ENCODE measurements at places on chromosomes 12 and 14.

DNA sequence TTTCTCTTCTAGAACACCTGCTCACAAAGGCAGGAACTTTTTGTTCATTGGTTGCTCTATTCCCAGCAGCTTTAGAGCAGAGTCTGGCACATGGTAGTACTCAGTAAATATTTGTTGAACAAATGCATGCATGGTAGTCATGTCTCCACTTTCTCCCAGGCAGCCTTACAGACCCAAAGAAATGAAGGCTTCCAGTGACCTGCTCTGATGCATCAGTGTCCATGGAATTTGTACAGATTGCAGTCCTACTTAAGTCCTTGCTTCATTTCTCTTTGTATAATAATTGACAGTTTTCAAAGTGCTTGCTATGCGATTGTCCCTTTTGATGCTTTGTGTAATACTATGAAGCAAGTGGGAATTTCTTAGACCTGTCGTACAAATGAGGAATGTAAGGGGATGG lies 119.6 kb downstream of the DERA start:
- DNase-seq = no peak

GRCh38 chr12:6823182-6824084 lies 1.8 kb downstream of the GPR162 start:
- DNase-seq = no peak

DNA sequence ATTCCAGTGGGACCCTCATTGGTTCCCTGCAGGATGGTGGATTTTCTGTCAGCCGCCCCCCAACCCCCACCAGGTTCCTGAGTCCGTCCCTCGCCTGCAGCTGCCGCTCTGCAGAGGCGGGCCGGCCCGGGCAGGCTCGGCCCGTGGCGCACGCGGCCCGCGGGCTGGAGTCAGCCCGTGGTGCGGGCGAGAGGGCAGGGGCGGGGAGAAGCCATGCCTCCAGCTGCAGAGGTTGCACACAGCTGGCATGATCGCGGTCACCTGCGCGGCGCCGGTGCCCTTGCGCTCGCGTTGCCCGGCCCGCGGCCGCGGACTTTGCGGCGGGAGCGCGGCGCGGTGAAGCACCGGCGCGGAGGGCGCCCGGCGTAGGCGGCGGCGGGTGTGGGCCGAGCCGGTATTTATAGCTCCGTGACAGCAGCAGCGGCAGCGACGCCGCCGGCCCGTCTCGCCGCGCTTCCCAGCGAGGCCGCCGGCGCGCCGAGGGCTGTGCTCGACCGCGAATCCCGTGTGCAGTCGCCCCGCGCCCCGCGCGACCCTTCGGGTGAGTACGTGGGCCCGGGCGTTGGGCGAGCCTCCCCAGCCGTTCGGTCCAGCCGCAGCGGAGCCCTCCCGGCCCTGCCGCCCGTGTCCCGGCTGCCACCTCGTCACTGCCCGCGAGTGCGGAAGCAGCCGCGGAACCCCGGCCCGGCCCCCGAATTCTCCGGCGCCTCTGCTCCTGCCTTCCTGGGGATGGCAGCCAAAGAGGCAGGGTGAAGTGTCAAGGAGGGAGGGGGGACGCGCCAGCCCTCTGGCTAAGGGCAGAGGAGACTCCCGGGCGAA lies at the start of gene TMEM117:
Gene TMEM117, plus strand, starts transcription at position 426 of the 819 bp plus-strand sequence.
- DNase-seq = peak; percentile 58

DNA sequence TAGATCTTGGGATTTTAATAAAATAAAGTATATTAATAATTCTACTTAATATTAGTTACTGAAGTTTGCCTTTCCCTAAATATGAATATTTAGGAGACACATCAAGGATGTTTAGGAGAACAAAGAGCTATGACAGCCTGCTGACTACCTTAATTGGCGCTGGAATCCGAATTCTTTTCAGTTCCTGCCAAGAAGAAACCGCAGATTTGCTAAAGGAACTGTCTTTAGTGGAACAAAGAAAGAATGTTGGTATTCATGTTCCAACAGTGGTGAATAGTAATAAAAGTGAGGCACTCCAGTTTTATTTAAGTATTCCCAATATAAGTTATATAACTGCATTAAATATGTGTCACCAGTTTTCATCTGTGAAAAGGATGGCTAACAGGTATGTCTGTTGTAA lies 54.5 kb downstream of the MIS18BP1 start:
- no peak for DNase-seq

- no peak for DNase-seq
Observed at GRCh38 chr12:99201906-99202645, 445.5 kb upstream of the GARIN6 start.

GRCh38 chr12:11759494-11759878 lies 110.0 kb downstream of the ETV6 start:
- DNase-seq = no peak

GRCh38 chr12:76696186-76696585 lies 67.7 kb upstream of the ZDHHC17 start:
- DNase-seq = no peak

GRCh38 chr12:92341065-92341668 lies 195.5 kb upstream of the BTG1 start:
- no peak for DNase-seq

GRCh38 chr12:83390186-83390585 lies 703.5 kb downstream of the TMTC2 start:
- no peak for DNase-seq

GRCh38 chr14:51448831-51449670 lies 202.7 kb upstream of the FRMD6 start:
- no peak for DNase-seq

DNA sequence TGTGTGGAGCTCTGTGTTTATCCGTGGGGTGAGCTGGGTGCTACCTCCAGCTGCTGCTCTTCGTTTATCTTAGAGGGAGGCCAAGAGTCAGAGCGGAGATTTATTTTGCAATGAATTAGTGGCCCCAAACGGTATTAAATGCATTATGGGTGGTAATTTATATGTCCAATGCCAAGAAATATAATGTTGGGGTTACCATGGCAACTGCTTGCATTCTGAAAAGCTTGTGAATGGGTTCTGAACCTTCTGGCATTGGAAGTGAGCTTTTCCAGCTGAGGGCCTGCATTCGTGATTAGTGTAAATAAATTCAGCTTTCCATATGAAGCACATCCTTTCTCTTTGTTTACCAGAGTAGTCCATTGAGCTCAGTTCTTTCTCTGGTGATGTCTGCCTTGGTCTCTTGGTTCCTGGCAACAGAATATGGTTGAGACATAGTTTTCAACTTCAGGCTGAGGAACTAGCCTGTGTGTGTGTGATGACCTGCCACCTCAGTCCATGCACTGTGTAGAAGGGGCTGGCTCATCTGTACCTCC lies 51.8 kb downstream of the TRAF3 start:
- DNase-seq = no peak

- peak; percentile 13 for DNase-seq
Observed at GRCh38 chr14:26765768-26766520, 168.1 kb upstream of the NOVA1 start.

- no peak for DNase-seq
Observed at GRCh38 chr12:47650469-47650868, 55.4 kb downstream of the RPAP3 start.

DNA sequence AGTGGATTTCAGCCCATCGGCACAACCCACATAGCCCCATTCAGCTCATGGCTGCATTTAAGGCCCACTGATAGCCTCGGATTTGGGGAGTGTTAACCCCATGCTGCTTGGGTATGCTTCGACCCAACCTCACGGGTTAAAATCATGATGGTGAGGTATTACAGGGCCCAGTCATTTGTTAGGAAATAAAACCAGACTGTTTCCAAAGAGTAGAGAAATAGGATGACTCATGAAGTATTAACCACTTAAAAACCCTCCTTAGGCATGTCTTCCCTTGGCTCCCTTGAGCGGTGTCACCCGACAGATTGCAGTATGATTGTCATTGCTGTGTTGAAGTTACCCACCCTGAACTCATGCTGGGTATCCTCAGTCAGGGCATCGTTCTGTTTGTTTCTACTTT lies 289.1 kb downstream of the CACNA1C start:
- no peak for DNase-seq

DNA sequence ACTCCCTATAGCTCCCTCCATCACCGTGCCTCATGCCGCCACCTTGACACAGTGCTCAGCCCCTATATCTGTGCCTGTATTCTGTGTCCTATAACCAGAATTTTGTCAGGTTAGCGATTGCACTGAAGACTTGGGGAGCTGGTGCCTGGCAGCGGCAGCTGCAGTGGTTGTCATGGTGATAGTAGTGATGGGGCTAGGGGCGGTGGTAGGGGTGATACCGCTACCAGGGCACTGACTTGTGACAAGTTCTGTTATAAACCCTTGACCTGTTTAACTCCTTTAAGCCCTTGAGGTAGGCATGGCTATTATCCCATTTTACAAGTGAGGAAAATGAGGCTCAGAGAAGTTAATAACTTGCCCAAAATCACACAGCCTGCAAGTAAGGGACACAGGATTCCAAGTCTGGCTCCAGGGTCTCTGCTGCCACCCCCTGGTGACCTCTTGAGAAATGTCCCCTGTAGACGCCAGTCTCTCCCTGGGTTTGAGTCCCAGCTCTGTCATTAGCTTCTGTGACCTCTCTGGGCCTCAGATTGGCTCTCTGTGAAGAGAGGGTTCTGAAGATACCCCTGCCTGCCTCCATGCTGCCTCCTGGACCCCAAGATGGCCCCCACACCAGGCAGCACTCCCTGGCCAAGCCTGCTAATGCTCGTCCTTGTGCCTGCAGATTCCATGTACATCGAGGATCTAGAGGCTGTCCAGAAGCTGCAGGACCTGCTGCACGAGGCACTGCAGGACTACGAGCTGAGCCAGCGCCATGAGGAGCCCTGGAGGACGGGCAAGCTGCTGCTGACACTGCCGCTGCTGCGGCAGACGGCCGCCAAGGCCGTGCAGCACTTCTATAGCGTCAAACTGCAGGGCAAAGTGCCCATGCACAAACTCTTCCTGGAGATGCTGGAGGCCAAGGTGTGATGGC lies 121.9 kb downstream of the ESRRB start:
- DNase-seq = no peak

DNA sequence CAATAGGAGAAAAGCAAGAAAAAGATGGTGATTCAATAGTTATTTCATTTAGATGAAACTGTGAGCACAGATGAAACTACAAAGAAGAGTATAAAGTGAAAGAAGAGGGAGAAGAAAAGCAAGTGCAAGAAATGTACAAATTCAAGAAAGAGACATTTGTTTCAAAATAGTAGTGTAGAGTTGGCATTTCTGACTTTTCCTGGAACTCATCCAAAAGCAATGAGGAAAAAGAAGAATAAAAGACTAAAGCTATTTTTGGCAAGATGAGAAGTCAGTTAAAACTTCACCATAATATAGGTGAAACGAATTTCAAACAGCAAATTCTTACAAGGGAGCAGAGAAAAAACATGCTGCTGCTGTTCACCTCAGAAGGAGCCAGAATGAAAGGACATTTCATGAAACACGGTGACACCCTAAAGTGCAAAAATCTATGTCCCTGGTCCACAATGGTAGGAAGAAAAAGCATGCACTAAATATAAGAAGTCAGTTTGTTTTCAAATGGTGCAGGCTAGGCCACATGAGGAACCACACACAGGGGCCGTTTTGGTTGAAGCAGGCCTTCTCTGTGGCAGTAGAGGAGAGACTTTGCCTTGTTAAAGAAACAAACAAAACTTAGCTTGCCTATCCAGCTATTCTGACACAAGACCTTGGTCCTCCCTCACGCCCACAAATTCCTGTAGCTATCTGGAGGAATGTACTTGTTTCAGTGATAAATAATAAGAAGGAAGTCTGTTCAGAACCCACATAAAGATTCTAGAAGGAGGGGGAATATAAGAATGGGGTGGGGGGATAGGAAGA lies 11.1 kb upstream of the CMAS start:
- DNase-seq = no peak

DNA sequence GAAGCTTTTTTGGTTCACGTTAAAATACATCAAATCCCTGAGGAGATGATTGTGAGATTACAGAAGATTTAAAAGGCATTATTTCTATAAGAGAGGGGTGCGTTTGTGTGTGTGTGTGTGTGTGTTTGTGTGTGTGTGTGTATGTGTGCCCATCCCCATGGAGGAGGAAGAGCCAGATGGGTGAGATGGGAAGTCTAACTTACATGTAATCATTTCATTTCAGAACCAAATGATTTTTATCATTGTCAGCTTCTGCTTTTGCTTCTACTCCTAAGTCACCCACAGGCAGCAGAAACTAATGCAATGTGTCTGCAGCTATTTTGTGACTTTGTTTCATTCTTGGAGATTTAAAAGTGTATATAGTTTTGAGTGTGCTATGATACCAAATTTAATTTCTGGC lies 68.7 kb downstream of the SLC4A8 start:
- DNase-seq = no peak

- no peak for DNase-seq
Observed at GRCh38 chr14:104186575-104186974, 48.2 kb downstream of the KIF26A start.

- DNase-seq = no peak
Observed at GRCh38 chr12:89801284-89801683, 92.6 kb upstream of the ATP2B1 start.

DNA sequence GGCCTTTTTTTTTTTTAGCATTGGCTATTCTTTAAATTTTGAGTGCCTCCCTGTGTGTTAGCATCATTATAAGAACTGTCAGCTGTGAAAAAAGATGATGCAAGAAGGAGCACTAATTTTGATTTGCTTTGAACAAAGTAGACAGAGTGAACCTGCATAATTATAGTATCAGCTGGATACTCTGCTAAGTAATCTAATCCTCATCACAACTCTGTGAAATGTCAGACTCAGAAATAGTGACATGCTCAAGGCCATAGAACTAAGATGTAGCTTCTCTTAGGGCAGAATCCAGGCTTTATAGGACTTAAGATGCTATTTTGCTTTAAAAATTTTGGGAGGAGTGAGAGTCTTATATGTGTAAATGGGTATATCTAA lies 31.9 kb downstream of the FBXO34 start:
- DNase-seq = no peak

DNA sequence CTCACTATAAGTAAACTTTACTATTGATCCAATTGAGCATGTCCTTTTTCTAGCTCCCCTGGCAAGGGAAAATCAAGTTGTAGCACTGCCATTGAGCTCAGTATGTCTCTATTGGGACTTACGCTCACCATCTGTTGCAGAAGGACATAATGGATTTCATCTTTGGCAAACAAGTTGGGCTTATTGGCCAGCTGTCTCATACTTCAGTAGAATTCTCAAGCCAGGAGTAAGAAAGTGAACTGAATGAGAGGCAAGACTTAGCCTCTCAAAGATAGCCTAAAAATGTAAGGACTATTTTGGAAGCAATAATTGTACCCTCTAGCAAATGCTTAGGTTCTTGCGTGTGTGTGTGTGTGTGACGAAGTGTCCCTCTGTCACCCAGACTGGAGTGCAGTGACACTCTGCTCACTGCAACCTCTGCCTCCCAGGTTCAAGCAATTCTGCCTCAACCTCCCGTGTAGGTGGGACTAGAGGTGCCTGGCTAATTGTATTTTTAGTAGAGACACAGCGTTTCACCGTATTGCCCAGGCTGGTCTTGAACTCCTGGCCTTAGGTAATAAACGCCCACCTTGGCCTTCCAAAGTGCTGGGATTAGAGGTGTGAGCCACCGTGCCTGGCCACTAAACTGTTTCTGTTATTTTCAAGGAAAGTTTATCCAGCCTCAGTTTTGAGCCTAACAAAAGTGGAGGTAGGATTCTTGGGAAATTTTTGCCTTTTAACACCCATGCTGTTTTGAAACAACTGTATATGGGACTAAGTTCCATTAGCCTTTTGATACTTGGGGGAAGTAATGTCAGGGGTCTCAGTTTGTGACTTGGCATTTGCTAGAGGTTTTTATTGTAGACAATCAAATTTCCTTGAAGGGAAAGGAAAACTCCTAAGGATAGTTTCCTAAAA lies 7.0 kb downstream of the HNRNPA1 start:
- DNase-seq = no peak

GRCh38 chr12:5134861-5135525 lies 91.3 kb downstream of the KCNA5 start:
- no peak for DNase-seq

GRCh38 chr12:97941686-97942354 lies 479.2 kb downstream of the RMST start:
- DNase-seq = no peak

- DNase-seq = no peak
Observed at GRCh38 chr14:23564181-23564812, 3.3 kb downstream of the AP1G2 start.
